Activated T-helper 1 cell treated with anti-CD3 and anti-CD28 coated beads, Interleukin-12 subunit alpha, Interleukin-12 subunit beta, Interleukin-2, Interleukin-4 antibody, amounts not matched to agents 30 ng/mL and 10 ng/mL and 1 ng/mL, durations not matched to agents 14 hours and 24 hours and 36 hours (primary cell): ENCODE measurements at places on chromosomes 12 and 14. TPM values are rescaled to one million over a fixed set of nuclear protein-coding genes. Genes with fewer than 3 reads are reported as not detected.

DNA sequence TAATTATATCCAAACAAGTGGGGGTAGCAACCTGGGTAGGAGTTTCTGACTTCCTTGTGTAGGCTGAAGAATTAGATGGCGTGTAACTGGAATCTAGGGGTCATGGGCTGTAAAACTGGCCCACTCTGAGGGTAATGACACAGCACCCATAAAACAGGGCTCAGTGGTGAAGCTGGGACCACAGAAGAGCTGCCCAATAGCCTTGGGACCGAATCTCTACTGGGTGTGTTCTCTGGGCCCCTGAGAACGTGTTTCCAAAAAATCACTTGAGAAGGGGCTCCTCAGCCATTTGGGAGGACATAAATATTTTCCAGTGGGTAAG, 3.7 kb downstream of the RNASE8 start:
- DNase-seq, result no peak

DNA sequence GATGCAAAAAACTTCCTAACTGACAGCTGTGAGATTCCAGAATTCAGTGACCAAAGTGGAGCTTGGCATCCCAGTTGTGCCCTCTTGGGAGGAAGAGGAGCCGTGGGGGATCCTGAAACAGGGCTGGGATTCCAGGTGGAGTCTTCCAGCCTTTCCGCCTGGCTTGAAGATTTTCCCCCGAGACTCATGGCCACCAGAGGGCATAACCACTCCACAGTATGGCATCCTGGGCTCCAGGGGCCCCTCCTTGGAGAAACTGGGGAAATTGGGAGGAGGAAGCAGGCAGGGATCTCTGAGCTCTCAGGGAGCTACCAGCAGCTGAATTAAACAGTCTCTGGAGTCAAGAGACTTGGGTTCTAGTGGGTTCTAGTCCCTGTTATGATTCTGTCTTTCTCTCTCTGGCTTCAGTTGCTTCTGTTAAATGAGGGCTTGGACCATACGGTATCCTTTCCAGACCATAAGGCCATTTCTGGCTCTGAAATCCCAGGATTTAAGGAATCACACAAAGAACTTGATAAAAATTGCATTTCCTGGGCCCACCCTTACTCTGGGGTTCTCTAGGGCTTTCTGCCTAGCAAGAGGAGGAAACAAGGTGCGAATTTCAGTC, 2.6 kb upstream of the TAMALIN start:
- no peak for DNase-seq

The NEUROD4 gene
- total RNA-seq, result 0.05 TPM in 1 of 2 replicates, not detected in the other

- DNase-seq, result peak; percentile 81
Observed at GRCh38 chr12:68175557-68176061, 16.1 kb upstream of the IFNG start.

DNA sequence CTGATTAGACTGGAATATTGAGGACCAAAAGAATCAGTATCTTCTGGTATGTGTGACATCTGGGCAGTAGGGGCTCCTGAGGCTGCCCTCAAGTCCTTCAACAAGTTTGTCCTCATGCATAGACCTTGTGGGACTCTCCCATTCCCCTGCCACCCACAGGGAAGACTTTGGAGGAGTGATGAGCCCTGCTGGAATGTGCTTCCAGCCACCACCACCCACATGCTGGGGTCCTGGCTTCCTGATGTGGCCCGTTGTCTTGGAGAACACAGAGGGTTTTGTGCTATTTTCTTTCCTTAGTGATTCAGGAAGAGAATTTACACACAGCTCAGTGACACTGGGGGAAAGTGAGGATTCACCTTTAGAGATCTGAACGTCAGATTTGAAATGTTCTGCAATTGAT, 29.2 kb upstream of the SEL1L start:
- no peak for DNase-seq

- no peak for DNase-seq
Observed at GRCh38 chr12:29081101-29081500, 68.0 kb upstream of the FAR2 start.

DNA sequence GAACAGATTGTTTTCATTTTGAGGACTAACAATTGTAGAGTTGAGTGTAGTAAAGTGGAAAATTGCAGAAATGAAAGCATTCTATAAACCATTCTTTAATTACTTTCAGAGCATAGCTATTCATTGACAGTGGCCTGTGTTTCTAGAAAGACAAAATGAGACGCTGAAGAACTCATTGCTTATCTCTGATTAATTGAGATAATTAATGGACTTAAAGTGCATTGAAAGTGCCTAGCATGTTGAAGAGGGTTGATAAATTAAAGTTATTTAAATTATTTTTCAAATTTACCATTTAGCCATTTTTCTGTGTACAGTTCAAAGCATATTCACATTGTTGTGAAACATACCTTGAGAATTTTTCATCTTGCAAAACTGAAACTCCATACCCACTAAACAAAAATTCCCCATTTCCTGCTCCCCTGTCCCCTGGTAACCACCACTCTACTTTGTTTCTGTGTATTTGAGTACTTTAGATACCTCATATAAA, 57.4 kb downstream of the DAAM1 start:
- no peak for DNase-seq

- no peak for DNase-seq
Observed at GRCh38 chr14:33560718-33561431, 390.0 kb downstream of the EGLN3 start.

GRCh38 chr14:25050269-25051150, 563 bp upstream of the STXBP6 start:
- no peak for DNase-seq

DNA sequence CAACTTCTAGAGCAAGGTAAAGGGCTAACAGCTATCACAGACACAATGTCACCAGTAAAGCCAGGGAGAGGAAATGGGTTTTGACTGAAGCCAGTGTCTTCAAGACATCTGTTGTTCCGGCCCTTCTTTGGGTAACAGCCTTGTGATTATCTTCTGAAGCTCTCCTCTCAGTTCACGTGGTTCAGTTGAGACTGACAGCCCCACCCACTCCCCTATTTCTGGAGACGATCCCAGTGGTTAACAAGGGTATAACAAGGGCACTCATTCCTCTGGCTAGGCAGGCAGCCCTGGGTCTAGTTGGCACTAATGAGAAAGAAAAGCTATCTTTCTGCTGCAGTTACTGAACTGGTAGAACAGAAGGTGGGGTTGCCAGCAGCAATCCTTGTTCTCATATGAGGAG, 6.9 kb downstream of the GNPTAB start:
- DNase-seq, result peak; percentile 62

The MYG1 gene
- 107 and 111 TPM in 2 replicates for total RNA-seq

The ATL1 gene
- 0.83 and 1.2 TPM in 2 replicates for total RNA-seq

- DNase-seq, result no peak
Observed at GRCh38 chr12:132178801-132179401, 34.6 kb downstream of the NOC4L start.

DNA sequence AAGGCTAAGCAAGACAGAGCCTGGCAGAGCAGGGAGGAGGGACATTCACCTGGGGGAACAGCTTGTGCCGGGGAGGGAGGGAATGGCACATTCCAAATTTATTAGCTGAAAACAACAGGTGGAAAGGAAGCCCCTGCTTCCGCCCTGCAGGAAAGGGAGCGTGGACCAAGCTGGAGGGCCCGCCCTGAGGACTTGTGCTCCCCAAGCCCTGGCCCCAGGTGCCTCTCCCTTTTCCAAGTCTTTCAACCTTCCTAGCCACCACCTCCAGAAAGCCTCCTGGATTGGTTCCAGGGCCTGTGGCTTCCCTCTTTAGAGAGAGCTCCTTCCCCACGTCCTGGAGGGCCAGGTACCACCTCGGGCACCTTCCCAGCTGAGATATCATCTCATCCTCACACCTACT, 2.7 kb downstream of the DEGS2 start:
- no peak for DNase-seq

The SLC17A8 gene
- total RNA-seq, result not detected in 2 replicates

GRCh38 chr12:70919176-70919575, 1.4 kb downstream of the PTPRR start:
- DNase-seq, result no peak

DNA sequence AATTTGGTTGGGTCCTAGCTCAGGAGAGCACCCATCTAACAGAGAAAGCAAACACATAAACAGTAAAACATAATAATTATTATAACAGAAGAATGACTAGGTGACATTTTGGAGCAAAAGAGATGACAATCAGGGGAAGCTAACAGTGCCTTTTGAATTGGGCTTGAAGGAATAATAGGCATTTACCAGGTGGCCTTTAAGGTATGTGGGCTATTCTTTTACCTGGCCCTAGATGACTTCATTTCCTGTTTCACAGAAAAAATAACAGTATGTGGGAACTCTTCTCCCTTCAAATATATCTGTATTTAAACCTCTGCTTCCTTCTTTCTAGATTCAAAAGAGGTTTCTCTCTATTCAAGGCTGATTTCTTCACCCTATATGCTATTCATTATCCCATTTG, 3.8 kb downstream of the IRAK4 start:
- no peak for DNase-seq

DNA sequence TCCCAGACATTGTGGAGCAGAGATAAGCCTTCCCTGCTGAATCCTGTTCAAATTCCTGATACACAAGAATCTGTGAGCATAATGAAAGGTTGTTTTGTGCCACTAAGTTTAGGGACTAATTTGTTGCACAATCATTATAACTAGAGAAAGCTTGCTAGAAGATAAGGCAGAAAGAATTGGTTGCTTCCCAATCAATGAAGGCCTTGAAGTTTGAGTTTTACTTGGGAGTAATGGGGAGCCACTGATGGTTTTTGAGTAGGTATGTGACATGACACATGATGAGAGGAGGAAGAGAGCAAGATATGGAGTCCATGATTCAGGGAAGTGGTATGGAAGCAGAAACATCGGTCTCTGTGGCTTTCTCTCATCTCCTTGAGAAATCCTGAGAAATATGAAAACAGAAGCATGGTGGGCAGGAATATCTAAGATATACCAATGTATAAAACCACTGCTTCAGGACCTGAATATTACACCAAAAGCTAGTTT, 13.3 kb upstream of the TCP11L2 start:
- DNase-seq, result no peak

- DNase-seq, result no peak
Observed at GRCh38 chr14:49240383-49240782, 345.8 kb downstream of the RPS29 start.

GRCh38 chr12:85188619-85189018, 91.4 kb upstream of the ALX1 start:
- no peak for DNase-seq

DNA sequence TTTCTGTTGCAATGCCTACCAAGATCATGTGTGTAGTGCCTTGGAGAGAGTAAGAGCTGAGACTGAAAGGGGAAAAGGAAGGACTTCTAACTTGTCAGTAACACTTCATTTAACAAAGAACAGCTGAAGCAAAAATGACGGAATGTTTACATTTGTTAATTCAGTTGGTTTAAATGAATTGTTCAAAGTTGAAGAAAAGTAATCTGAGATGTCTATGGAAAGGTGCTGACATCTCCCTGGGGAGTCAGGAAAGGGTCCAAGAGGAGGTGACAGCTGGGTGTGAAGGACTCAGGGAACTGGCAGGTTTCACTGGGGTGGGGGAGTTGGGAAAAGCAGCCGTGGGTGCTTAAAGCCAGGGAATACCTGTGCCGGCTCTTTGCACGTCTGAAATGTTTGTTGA, 7.9 kb downstream of the TMEM63C start:
- no peak for DNase-seq

DNA sequence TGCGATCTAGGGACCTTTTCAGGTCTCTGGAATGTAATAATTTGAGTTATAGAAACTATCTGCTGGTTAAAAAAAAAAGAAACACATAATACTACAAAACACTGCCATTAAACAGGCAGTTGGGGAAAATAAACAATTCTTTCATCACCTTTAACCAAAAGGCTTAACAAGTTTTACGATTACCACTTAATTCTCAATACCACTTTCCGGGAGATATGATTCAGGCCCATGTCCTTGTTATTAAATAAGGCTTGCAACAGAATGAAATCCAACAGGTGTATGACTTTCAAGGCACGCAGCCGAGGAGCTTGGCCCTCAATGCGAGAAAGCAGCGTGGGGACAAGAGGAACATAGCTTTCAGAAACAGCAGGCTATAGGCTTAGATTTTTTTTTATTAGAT, 5.6 kb upstream of the GLRX5 start:
- DNase-seq, result no peak

- no peak for DNase-seq
Observed at GRCh38 chr14:51750542-51750941, 98.8 kb downstream of the FRMD6 start.

DNA sequence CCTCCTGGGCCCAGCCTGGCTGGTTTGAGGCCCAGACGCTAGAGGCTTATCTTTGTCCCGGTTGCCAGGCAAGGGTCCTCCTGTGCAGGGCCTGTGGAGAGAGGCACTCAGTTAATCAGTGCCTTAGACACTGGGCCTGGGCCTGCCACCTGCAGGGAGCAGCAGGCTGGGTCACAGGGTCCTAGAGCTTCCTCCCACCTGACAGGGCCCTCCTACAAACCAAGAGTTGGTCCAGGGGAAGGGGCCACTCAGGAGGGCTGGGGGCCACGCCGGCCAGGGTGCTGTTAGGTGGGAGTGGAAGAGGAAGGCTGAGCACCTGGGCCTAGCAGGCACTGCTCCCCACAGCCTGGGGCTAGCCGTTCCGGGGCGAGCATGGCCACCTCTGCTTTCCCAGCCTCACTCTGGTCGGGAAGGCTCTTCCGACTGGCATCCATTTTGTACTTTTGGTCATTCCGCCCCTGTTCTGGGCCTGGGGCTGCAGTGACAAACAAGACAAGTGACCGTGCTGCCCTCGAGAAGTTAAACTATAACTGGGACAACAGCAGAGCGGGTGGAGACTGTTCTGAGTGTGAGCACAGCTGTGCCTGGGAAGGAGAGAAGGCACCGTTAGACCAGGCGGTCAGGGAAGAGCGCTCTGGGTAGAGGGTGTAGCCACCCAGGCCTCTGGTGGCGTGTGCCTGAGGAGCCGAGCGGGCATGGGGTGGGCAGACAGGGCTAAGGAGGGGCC, 27.2 kb downstream of the FBRSL1 start:
- no peak for DNase-seq

- DNase-seq, result no peak
Observed at GRCh38 chr12:32585680-32586079, 93.4 kb upstream of the DNM1L start.

DNA sequence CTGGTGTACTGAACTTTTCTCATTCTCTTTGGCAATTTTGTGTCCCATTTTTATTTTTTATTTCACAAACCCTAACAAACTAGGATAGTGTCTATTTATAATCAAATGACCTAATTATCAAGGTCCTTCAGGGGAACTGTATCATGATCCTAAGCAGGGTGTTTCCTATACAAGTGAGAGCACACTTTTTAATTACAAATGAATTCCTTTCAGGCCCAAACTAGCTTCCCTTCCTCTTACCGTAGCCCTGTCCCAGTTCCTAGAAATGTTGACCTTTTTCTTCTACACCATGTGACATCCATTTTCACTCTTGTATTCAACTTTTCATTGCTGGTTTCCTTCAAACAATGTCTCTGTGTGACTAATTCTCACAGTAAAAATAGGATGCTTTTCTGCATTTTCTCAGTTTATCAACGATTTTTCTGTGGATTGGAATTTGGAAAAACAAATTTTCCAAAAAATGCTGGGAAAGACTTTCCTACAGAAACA, 411.4 kb downstream of the CCDC91 start:
- no peak for DNase-seq

DNA sequence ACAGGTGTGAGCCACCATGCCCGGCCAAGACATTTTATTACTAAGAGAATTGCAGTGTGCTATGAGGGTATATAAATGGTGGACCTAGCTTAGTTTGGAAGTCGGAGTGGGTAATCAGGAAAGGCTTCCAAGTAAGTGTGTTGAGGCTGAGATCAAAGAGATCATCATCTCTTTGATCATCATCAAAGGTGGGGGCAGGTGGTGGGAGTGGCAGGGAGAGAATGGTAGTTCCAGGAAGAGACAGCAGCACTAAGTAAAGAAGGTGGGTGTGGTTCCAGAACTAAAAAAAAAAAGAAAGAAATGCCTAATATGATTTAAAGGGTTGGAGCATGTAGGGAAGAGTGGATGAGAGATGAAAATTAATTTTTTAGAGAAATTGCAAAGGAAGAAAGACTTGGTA, 14.7 kb downstream of the SLC4A8 start:
- no peak for DNase-seq
